ENCODE measurements at places on chromosomes 1 and 21.

DNA sequence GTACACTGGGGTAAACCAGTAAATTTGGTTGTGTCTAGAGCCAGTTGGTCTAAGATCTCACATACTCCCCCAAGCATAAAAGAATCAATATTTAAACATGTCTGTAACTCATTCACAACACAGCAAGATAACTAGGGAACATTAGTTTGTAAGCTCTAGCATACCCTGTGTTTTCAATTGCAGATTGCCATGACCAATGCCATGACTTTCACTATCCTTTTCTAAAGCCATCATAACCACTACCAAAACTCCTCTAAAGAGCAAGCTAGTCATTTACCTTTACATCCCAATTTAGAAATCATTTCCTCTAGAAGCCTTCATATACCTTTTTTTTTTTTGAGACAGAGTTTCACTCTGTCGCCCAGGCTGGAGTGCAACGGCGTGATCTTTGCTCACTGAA, 56.5 kb upstream of the PLA2G4A start:
- no peak for DNase-seq

DNA sequence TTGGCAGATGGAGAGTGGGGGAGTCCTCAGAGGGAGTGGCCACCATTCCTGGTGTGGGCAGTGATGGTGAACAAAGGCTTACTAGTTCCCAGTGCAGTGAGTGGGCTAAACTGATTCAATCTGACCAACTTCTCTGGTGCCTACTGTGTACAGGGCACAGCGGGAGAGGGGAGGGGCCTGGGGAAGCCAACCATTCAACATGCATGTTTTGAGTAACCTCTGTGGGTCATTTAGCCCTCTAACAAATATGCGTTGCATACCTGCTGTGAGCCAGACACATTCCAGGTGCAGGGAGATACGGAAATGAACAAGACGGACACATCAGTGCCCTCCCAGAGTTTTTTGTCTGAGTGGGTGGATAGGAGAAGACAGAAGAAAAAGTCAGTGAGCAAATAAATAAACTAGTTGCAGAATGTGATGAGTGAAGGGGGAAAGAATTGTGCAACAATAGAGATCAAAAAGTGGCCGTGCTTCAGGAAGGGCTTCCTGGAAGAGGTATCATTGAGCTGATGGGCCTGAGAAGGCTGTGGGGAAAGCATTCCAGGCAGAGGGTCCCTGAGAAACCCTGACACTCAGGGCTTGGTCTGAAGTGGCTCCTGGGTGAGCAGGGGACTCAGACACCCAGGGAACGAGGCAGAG, 78.8 kb downstream of the EPHB2 start:
- no peak for DNase-seq

- no peak for DNase-seq
Measured at GRCh38 chr1:239677362-239677761, 291.0 kb downstream of the CHRM3 start.

DNA sequence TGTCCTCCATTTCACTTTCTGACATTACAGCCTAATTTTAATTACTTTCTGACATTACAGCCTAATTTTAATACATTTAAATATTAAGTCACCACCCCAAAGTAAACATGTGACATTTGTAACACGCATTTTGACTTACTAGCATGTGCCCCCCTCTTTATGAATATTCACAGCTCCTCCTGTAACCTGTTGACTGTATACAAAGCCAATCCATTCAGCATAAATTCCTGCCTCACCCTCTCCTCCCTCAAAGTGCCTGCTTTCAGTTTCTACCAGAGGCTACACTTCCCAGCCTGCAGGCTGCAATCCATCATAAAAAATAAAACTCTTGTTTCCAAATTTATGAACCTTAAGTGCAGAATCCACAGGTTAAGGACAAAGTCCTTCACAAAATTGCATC, 39.5 kb downstream of the ANP32E start:
- no peak for DNase-seq

DNA sequence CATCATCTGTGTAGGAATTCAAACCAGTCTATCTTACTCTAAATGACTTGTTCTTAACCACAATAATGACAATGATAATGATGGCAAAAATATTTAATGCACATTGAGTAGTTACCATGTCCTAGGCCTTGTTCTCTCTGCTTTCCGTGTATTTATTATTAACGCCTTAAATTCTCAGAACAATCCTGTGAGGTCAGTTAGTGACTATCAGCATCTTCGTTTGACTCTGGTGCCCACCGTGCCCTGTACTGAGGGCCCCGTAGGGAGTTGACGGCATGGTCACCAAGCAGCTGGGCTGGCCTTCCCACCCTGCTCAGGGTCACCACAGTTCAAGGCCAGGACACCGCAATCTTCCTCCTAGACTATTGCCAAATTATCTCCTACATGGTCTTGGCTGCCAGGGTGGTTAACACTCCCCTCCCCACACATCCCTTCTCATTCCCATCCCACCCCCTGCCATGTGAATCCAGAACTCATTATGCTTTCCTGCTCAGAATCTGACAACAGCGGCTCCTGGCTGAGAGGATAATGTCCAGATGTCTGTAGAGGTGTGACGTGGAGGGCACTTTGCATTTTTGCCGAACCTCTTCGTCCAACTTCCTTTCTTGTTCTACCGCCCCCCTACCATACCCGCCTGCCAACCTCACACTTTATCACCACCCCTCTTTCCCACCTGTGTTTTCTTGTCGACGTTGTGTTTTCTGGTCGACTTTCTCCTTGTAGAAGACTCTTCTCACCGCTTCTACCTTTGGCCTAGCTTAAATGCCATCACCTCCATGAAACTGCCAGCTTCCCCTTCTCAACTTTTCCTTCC, 33.4 kb downstream of the IGFN1 start:
- no peak for DNase-seq

DNA sequence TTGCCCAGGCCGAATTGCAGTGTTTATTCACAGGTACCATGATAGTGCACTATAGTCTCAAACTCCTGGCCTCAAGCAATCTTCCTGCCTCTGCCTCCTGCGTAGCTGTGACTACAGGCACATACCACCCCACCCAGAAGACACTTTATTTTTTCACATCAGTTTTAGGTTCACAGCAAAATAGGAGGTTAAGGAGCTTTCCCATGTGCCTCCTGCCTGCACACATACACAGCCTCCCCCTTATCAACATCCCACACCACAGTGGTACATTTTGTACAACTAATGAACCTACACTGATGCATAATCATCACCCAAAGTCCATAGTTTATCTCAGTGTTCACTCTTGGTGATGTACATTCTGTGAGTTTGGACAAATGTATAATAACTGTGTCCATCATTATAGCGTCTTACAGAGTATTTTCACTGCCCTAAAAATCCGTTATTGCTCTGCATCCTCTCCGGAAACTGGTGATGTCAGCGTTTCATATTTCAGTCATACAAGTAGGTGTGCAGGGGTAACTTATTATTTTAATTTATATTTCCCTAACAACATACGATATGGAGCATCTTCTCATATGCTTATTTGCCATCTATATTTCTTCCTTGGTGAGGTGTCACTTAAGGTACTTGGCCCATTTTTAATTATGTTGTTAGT, 23.2 kb downstream of the OR13G1 start:
- no peak for DNase-seq

GRCh38 chr1:192809307-192810252, 741 bp downstream of the RGS2 start:
- DNase-seq: peak; percentile 44

- no peak for DNase-seq
Measured at GRCh38 chr1:166999500-167000055, 10.5 kb downstream of the MAEL start.

GRCh38 chr1:231776010-231776756, 149.6 kb downstream of the DISC1 start:
- DNase-seq: peak; percentile 11

DNA sequence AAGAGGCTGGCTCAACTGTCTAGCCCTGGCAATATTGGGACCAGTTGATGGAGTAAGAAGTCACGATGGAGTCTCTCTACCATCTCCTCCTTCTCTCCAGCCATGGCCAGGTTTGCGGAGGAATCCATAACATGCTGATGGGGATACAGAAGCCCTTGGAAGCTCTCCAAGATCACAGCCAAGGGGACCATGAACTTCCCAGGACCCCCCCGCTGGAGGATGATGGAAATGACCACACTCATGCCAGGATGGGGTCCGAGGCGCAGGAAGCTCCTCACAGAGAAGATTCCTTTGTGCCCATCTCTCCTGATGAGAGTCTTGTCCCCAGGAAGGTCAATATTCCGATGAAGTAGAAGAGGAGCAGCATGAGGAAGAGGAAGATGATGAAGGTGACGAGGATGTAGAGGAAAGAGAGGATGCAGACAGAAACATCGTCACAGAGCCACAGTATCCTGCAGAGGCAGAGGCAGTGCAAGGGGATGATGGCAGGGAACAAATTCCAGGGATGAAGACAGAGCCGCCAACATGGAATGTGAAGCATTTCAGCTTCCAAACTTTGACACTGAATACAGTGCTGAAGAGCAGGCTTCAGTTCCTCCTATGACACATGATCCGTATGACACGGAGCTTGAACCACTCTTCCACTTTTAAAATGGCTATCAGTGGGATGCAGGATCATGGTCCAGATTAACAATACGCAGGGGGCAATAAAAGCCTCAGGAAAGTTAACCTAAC, 57.9 kb upstream of the EDN2 start:
- DNase-seq: no peak

GRCh38 chr1:149937759-149938158, 1.1 kb upstream of the MTMR11 start:
- no peak for DNase-seq

- no peak for DNase-seq
Measured at GRCh38 chr21:43739621-43740435, 20.9 kb downstream of the PDXK start.

DNA sequence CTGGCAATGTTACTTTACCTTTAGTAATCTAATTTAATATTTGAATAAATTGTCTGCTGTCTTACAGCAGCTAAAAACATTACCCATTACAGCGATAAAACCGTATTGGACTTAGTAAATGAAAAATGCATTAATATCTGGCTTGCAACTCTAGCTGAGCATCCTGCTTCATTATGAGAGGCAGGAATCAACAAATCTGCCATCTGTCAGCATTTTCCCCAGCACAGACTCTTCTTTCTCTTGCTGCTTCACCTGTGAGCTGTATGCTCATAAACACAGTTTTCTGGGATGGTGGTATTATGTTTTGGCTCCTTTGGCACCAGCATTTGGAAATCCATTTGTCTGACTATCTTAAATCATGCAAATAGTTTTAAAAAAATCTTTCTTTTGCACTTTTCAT, 487.1 kb downstream of the KCNT2 start:
- DNase-seq: no peak

- no peak for DNase-seq
Measured at GRCh38 chr1:236395230-236395946, 1.3 kb downstream of the EDARADD start.

DNA sequence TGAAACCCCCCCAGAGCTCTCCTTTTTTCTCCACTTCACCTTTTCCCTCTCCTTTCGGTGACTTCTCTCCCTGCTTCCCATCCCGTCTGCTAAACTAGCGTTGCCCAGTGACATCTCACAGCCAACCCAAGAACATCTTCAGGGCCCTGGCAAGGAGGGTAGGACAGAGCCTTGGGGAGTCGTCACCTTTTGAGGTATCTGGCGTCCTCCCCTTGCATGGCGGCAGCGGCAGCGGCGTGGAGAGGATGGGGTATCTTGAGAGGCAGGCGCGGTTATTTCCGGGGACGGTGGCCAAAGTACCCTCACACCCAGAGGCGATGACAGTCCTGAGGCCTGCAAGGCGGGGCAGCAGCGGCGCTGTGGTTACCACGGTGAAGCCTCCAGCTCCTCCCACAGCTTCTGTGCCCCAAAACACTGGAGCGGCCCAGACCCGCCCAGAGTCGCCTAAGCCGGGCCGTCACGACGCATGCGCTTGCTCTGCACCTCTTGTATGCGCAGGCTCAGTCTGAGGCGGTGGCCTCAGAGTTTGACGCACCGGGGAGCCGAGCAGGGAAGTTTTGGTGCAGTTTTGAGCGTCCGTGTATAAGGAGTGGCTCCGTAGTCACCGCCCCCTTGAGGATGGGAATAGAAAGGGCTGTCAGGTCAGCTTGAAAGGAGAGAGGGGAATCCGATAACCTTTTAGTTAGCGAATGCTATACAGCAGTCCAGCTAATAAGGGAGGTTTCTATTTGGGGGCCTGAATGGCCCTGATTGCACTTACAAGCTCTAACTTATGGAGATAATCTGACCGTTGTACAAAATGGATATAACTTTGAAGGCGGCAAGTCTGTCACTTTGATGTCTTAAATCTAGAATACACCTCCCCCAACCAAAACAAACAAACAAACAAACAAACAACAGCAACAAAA, at the start of gene KIFAP3:
Gene KIFAP3, minus strand, starts transcription at position 446 of the 908 bp plus-strand sequence. Its CDS starts 228 bp downstream, at position 218.
- DNase-seq: peak; percentile 98

DNA sequence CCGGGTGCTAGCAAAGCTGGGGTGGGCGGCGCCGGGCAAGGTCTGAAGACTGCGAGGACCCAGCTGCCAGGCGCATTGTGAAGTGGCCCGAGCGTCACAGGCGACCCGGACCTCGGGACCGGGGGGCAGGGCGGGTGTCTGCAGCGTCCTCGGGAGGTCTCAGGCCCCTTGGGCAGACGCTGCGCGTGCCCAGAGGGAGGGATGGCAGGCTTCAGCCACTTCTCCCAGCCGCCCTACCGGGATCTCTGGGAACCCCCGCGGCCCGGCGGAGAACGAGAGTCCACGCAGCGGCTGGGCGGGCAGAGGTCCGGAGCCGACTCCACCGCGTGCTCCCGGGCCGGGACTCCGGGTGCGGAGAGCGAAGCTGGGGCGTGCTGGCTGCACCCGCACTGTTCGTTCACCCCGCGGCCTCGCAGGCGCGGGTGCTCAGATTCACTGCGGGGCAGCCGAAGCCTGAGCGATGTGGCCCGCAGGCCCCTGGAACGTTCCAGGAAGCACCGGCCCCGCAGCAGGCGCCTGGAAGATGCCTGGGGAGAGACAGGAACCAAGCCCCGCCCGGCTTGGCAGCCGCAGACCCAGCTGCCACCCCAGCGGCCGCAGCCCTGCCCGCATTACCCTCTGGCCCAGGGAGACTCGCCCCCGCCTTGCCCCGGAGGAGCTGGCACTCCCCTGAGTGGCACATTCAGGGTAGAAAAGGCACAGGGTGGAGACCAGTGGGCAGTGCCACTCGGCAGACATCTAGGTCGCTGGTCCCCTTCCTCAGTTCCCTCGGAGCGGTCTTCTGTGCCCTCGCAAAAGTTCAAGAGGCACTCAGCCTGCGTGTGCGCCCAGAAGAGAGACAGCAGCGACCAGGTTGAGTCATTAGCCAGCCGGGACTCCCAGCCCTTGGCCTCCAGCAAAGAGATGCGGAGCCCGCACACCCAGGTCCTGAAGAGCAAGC, at the start of gene CCDC185:
Gene CCDC185, plus strand, starts transcription at position 141 of the 940 bp plus-strand sequence. Its CDS starts 61 bp downstream, at position 202.
- DNase-seq: no peak

- no peak for DNase-seq
Measured at GRCh38 chr1:111483166-111483565, 9.4 kb downstream of the C1orf162 start.

GRCh38 chr1:230170153-230170547, 103.1 kb downstream of the GALNT2 start:
- DNase-seq: no peak

- DNase-seq: no peak
Measured at GRCh38 chr1:240497908-240498307, 114.0 kb downstream of the GREM2 start.

GRCh38 chr1:31063631-31064030, 1.9 kb downstream of the PUM1 start:
- DNase-seq: no peak

All from H4 (cell line).